Stimulated activated CD4-positive, alpha-beta T cell treated with anti-CD3 and anti-CD28 coated beads, Interleukin-15, amount 100 ng/mL, for 1 hour (primary cell): ENCODE measurements at places on chromosomes 4 and X.

DNA sequence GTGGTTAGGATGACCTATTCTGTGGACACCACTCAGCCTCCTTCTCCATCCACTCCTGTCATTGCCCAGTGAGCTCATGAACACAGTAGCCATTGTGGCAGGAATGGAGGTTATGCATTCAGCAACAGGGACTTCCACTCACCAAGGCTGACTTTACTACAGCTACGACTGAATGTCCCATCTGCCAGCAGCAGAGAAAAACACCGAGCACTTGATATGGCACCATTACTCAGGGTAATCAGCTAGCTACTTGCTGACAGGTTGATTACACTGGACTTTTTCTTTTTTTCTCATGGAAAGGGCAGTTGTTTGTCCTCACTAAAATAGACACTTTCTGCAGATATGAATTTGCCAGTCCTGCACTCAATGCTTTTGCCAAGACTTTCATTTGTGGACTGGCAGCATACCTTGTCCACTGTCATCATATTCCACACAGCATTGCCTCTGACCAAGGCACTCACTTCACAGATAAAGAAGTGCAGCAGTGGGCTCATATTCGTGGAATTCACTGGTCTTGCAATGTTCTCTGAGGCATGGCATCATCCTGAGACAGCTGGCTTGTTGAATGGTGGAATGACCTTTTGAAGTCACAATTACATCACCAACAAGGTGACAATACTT, 37.3 kb upstream of the UGT2B4 start:
- no peak for DNase-seq

GRCh38 chrX:145818186-145819113, 821 bp downstream of the SLITRK2 start:
- DNase-seq, result no peak

- no peak for DNase-seq
Observed at GRCh38 chr4:86307432-86307831, 52.4 kb downstream of the MAPK10 start.

DNA sequence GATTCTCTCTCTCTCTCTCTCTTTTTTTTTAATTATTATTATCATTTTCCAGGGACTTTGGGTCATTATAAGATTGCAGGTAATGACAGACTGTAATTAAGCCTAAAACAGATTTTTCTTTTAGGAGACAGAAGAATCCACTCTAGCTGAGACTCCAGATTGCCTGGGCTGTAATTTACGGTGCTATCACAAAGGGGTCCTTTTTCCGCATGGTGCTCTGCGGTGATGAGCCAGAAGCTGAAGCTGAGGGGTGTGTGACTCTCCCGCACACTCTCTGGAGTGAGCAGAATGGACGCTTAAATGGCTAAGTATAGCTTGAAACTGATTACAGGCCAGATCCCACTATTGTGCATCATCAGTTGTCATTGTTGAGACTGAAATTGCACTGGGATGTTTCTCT, 50.0 kb downstream of the LGI2 start:
- DNase-seq, result no peak

DNA sequence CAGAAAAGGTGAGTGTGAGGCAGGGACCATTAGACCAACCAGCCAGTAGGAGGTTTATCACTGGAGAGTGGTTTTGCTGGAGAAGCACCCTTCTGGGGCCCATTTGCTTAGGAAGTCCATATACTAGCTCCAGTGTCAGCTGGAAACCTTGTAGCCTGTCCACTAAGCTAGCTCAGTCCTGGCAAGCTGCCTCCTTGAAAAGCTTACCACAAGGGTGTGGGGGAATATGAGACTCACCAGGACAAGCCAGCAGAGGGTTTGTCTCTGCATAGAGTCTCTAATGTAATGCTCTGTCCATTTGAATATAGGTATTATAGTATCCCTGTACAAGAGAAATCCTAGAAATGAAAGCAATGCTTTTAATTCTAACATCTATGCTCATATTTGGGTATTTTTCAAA, 86.3 kb downstream of the FBXL5 start:
- DNase-seq, result no peak

DNA sequence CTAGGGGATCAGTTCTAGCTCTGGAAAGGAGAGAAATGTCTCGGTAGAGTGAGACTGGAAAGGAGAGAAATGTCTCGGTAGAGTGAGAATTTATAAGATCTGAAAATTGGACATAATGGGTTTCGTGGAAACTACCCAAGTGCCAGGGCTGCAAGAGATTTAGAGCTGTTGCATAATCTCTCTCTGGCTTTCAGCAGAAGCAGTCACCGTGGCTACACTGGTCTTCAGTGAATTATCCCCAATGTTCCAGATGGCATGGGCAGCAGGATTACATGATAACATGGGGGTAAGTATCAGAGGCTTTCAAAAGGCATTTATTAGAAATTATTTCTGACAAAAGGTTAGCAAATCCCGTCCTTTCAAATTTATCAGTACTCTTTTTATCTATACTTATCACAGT, 435.5 kb downstream of the NKX6-1 start:
- no peak for DNase-seq

DNA sequence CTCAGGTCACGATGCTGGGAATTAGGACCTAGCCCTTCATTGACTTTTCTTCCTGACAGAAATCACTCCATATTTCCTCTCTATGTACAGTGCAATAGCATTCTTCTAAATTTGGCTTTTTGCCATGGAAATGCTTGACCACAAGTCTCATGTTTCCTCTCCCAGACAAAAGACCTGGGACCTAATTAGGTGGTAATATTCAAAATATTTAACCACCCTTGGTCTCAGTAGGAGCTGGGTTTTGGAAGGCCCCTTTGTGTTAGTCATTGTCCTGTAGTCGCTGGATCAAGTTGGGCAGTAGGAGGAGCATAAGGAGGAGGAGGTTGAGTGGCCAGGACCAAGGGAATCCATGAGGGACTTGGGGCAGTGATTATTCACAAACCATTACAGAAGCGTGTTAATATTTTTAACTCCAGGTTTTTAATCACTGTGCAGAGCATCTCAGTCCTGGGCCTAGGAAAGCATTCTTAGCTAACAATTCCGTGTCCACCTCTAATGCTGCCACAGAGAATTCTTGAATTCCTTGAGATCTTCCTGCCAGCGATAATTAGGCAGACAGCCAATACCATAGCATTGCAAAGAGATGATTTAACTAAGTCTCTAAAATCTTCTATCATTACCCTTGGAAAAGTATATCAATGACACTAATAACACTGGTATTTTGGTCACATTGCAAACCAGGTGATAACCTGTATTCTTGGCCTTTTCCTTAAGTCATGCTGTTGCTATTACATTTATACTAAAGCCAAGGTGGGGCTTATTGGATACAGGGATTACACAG, 25.0 kb upstream of the SHROOM4 start:
- DNase-seq, result no peak

DNA sequence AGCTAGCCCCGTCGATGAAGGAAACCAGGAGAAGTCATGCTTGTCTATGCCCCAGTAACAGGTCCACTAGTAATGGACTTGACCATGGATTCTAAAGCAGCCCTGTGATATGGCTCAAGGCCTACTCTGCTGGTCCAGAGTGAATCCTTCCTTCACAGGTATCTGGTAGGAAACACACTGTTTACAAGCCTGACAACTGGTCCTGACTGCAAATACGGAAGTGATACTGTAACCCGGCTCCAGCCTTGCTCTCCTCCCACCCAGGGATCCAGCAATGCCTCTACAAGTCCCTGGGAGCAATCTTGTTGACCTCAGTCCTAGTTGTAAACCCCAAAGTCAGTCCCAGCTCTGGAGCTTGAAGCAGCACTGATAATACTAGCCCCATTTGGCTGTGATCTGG, 239.2 kb upstream of the GRID2 start:
- DNase-seq, result no peak

- no peak for DNase-seq
Observed at GRCh38 chr4:127772769-127773671, 9.1 kb upstream of the HSPA4L start.

DNA sequence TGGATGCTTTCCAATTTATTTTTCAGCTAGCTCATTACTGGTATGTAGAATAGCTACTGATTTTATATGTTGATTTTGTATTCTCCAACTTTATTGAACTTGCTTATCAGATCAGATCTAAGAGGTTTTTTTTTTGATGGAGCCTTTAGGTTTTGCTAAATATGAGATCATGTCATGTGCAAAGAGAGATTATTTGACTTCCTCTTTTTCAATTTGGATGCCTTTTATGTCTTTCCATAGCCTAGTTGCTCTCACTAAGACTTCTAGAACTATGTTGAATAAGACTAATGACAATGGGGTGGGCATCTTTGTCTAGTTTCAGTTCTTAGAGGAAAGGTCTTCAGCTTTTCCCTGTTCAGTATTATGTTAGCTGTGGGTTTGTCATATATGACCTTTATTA, 11.7 kb downstream of the MAGEE1 start:
- DNase-seq, result no peak

GRCh38 chr4:172842779-172843178, 325.8 kb upstream of the GALNT7 start:
- no peak for DNase-seq

- DNase-seq, result no peak
Observed at GRCh38 chr4:17376205-17376604, 135.7 kb downstream of the QDPR start.
